ENCODE measurements at places on chromosomes 3 and 15. TPM values are rescaled to one million over a fixed set of nuclear protein-coding genes. Genes with fewer than 3 reads are reported as not detected.

- H3K4me1 ChIP-seq, result no peaks in the 10 kb centered on the region
- no peak for DNase-seq
- H3K27ac ChIP-seq, result no peak overlapping the region
- no peaks in the 10 kb centered on the region for H3K27me3 ChIP-seq
Observed at GRCh38 chr3:89586676-89587075, 479.3 kb downstream of the EPHA3 start.

DNA sequence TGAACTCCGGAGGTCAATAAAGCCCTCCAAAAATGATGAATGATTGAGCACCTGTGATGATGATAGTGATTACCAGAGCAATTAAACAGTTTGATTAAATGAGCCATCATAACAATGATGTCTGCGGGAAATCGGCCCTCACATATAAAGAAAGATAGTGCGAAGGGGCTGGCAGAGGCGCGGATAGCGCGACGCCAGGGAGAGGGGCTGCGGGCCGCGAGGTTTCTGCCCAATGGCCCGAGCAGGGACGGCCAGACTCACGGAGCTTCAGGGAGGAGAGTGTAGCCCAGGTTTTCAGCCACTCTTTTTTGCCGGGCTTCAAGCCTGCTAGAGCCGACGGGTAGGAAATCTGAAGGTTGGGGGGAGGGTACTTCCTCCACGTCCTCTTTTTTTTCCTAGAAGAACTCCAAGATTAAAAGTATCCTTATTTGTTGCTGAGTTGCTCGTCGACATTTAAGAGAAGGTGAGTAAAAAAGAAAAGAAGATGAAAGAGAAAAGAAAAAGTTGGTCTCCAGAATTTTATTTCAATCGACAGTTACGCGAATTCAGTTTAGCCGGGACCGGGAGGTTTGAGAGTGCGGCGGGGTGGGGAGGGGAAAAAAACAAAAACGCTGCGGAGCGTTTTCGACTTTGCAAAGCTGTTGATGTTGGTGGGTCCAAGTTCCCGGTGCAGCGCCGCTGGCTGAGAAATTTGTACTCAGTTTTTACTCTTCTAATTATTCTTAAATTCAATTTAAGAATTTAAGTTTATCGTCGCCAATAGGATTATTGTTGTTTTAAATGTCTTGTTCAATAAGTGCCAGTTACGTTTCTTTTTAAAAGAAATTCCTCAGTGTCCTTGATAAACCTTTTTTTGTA, 2.2 kb upstream of the MEIS2 start:
- no peak for DNase-seq
- H3K27ac ChIP-seq, result peak overlapping the region; percentile 60
- H3K4me3 ChIP-seq, result peak overlapping the region; percentile 20
- H3K4me1 ChIP-seq, result peaks cover 33% of the 10 kb centered on the region

GRCh38 chr3:130854208-130854864, 39.5 kb upstream of the ATP2C1 start:
- H3K4me1 ChIP-seq, result peaks cover 23% of the 10 kb centered on the region
- no peaks in the 10 kb centered on the region for H3K36me3 ChIP-seq
- DNase-seq, result no peak
- no peak overlapping the region for H3K4me3 ChIP-seq

The SKOR1 gene
- total RNA-seq, result 0.12 TPM

GRCh38 chr3:196192036-196192523, 19.1 kb downstream of the ZDHHC19 start:
- DNase-seq, result peak; percentile 78
- H3K36me3 ChIP-seq, result no peaks in the 10 kb centered on the region
- H3K27ac ChIP-seq, result peak overlapping the region; percentile 86

GRCh38 chr3:195162816-195163215, 108.1 kb downstream of the XXYLT1 start:
- H3K4me1 ChIP-seq, result peaks cover 35% of the 10 kb centered on the region
- H3K4me3 ChIP-seq, result no peak overlapping the region
- H3K27ac ChIP-seq, result no peak overlapping the region
- H3K36me3 ChIP-seq, result no peaks in the 10 kb centered on the region
- H3K27me3 ChIP-seq, result no peaks in the 10 kb centered on the region

The TBC1D23 gene
- total RNA-seq, result 17.8 TPM
